Suprapubic skin (tissue), 4 donors: ENCODE measurements at places on chromosomes 12 and 14.

DNA sequence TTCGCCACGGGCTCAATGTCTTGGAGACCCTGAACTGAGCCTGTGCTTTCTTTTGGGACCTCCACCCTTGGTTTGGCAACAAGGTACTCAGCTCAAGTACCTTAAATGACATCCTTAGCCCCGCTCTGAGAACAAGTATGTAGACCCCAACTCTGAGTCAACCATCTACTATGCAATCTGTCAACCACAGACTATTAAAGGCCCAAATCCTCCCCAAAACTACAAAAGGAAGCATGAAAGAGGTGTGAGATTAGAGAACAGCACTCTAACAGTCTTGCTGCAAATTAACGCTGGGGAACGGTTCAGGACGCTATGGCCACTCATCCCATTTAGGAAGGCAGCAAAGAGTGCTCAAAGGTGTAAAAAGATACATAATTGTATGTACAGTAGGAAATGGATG is 52.1 kb downstream of the CCDC88C start:
- no peak for DNase-seq

GRCh38 chr14:20662968-20663732 is 21.2 kb upstream of the RNASE4 start:
- no peak for DNase-seq

GRCh38 chr12:116244474-116245090 is 32.9 kb downstream of the MED13L start:
- no peak for DNase-seq

- DNase-seq = no peak
Measured at GRCh38 chr14:65926504-65926903, 514.0 kb downstream of the FUT8 start.

DNA sequence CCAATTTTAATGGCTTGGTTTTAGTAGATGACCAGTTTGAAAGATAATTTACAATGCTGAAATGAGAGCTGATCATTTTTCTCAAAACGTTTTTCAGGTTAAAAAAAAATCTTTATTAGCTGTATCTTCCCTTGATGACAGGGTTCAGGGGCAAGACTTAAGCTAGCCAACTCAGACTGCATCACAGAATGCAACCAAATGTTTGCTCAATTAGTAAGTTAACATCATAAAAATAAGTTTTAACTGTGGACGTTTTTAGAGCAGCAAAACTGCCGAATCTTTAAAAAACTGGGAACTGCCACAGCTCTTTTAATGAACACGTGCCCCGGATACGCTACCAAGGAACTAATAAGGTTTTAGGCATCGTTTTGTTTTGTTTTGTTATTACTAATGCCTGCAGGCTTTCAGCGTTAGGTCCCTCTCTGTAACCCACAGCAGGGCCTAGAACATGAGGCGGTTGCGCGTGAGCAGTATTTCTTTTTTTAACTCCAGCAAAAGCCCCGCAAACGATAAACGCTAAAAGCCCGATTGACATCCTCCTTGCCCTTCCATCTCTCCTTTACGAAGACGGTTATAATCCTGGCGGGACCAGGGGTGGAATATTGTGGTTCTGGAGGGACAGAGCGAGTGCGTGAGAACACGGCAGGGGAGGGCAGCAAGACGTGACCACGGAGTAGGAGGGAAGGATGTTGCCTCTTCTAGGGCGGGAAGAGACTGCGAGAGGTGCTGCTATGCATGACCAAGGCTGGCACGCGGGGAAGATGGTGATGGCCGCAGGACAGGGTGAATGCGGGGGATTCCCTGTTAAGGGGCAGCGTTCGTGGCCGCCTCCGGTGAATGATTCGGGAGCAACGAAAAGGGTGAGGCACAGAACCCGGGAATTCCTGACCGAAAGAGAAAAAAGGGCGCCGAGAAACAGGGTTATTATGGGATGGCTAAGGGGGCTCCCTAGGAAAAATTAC is 652 bp downstream of the SUPT16H start:
- DNase-seq = no peak
